Activated CD4-positive, alpha-beta T cell treated with anti-CD3 and anti-CD28 coated beads, Interleukin-10, Interleukin-2, amounts not matched to agents 100 ng/mL and 50 ng/mL, durations not matched to agents 16 hours and 8 hours (primary cell): ENCODE measurements at places on chromosomes 3 and 15.

- no peak for DNase-seq
Measured at GRCh38 chr3:20023623-20024405, 11.8 kb upstream of the PP2D1 start.

GRCh38 chr15:25797936-25798901 is 64.9 kb downstream of the ATP10A start:
- no peak for DNase-seq

- DNase-seq, result no peak
Measured at GRCh38 chr3:52696830-52697631, 8.6 kb downstream of the GLT8D1 start.

- no peak for DNase-seq
Measured at GRCh38 chr3:30948426-30948825, 54.0 kb upstream of the GADL1 start.

DNA sequence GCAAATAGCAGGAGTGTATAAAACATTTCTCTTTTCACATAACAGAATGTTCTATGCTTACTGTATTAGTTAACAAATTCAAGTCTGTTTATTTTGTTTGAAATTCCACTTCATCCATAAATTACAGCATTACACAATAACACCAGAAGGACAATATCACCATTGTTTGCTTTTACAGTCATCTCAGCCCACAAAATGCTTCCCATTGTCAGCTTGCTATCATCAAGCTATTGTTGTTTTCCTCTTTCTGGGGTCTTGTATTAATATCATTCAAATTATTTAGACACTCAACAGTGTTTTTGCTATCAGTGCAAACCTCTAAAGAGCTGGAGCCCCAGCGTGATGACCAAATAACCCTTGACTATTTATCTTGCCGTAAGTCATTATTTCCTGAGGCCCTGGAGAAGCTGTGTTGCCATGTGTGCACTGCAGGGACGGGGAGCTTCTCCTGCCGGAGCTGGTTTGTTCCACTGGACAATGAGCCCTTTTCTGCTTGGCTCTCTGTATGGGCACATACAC is 1.1 kb downstream of the SAMMSON start:
- DNase-seq, result no peak

- peak; percentile 38 for DNase-seq
Measured at GRCh38 chr3:159263750-159264553, 462.1 kb downstream of the MFSD1 start.
